ENCODE measurements at places on chromosomes 11 and 22.

DNA sequence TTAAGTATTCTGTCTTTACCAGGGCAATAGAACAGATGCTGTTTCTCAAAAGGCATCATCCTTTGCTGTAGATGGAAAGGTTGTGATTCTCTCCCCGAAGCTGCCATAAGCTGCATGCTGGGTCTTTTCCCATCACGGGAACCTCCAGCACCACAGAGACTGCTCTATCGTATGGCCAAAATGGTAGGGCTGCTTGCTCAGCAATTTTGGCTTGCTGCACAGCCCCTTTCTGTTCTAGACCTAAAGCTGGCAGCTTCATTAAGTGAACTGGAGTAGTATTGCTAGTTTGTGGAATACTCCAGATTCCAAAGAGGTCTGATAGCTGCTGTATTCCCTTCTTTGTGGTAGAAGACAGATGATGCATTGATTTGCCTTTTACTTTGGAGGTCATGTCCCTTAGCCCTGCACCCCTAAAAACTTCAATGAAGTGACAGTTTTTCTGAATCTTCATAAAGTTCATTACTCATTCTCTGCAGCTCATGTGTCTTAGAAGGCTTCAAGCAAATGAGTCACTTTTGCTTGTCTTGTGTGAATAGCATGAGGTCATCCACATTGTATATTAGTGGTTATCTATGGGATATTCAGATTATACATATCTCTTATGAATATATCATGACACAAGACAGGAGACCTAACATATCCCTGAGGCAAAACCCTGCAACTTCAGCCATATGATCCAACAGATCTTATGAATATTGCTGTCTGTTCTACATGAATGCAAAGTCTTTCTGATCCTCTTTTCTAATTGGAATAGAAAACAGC lies 245.3 kb downstream of the FAM76B start:
- no peak for DNase-seq

- no peak for DNase-seq
Observed at GRCh38 chr11:48025984-48026340, 45.6 kb downstream of the PTPRJ start.

DNA sequence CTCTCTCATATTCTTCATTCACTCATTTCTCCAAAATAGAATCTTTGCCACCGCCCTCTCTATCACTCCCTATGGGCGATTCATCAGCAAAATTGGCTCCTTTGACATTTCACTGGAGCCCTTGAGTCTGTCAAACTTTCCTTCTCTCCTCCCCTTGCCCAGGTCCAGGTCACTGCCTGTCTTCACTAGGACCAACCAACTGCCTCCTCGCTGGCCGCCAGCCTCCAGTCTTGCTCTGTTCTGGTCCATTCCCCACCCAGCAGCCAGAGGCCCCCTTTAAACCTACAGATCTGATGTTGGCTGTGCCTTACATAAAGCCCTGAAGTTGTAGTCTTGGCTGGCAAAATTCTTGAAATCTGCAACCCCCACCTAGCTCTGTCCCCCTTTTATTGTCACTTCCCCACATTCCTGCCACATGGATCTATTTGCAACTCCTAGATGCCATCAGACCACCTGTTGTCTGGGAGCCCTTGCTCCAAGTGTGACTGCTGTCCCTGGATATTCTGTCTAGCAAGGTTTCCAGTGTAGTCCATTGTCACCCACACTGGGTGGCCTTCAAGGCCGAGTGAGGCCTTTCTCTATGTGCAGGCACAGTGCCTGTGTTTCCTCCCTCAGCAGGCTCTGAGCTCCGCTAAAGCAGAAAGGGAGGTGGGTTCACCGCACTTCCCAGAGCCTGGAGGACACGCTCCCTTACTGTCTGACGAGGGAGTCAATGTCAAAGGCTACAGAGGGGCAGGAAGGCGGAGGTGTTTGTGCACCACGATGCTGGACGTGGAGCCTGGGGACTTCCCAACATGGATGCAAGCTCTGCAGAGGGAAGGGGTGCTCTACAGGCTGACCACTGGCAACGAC lies 25.5 kb downstream of the MYEOV start:
- no peak for DNase-seq

DNA sequence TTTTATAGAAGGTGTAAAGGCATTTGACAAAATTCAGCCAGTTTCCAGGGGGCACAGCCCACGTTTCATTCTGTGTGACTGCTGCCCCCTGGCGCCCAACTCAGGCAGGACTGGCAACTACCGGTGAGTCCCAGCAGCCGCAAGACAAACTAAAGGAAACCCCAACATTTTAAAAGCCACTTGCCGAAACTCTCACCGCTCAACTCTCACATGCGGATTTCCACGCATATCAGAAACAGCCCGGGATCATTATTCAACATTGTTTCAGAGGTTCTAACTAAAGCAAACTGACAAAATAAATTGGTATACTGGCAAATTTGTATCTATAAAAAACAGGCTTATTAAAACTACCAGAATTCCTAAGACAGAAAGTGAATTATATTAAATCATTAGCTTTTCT lies 48.2 kb downstream of the MORC2 start:
- DNase-seq, result peak; percentile 3

DNA sequence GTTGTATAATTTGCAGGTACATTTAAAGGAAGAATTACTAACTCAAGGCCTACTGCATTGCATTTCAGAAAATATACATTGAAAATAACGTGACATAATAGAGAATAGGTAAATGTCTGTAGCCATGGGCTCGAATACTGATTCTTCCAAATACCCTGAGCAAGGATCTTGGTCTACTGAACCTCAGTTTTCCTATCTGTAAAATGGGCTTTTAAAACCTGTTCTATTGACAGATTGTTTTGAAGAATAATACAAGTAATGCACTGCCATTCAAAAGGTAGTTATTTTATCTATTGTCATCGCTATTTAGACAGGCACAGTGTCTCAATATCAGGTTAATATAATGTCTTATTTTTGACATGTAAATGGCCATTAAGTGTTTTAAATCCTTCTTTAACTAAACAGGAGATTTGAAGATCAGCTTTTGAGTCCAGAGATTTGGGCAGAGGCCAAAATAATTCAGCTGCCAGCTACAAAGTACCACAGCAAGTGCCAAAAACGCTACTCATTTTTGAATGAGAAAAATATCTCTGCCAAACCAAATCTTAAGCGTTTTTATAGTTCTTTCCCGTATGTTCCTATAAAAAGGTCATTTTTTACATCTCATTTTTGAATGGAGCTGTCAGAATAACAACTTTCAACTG lies 56.7 kb downstream of the CTSC start:
- DNase-seq, result no peak

GRCh38 chr11:82930229-82930628 lies 28.7 kb downstream of the DDIAS start:
- no peak for DNase-seq

GRCh38 chr11:114075891-114076441 lies 16.5 kb downstream of the ZBTB16 start:
- DNase-seq, result no peak

DNA sequence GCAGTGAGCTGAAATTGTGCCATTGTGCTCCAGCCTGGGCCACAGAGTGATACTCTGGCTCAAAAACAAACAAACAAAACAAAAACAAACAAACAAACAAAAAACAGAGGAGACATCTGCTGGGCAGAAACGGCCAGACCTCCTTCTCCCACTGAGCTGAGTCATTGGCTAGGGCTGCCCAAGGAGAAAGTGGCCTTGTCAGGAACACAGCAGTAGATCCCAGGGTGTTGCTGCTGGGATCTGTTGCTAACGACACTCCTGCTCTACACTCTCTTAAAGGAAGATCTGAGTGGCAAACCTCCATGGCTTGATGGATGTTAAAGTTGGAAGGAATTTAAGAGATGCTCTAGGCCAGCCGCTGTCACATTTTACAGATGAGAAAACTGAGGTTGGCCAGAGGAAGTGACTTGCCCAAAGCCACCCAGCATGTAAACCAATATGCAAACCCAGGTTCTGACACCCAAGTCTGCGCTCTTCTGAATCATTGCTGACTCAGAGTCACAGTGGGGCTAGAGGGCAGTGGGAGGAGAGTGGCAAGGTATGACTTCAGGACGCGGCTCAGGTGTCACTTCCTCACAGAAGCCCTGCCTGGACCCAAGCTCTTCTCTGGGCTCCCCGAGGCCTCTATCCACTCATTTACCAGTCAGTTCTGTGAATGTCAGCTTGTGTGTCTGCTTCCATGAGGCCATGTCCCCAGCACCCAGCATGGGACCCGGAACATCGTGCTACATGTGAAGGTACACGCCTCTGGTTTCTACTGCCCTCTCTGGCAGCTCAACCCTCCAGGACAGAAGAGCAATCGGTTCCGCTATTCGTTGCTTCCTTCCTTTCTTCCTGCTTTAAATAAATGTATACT lies 11.3 kb upstream of the GDPD5 start:
- DNase-seq, result no peak

DNA sequence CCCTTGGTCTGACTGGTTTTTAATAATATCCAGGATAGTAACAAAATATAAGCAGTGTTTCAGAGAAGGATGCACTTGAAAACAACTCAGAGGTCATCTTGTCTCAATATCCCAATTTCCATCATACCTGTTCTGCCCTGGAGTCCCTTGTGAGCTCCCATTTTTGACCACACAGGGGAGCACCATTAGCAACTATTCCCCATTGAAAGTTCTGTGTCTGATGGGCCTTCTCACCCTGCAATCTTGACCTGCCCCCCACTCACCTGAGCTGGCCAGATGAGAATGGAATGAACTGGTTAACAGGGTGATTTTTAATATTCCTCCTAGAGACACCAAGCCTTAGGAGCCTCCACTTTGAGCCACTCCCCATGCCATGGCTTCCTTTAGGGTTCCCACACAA lies 3.8 kb upstream of the CAPN5 start:
- DNase-seq, result no peak

GRCh38 chr11:67408437-67409200 lies 4.7 kb downstream of the TBC1D10C start:
- no peak for DNase-seq

DNA sequence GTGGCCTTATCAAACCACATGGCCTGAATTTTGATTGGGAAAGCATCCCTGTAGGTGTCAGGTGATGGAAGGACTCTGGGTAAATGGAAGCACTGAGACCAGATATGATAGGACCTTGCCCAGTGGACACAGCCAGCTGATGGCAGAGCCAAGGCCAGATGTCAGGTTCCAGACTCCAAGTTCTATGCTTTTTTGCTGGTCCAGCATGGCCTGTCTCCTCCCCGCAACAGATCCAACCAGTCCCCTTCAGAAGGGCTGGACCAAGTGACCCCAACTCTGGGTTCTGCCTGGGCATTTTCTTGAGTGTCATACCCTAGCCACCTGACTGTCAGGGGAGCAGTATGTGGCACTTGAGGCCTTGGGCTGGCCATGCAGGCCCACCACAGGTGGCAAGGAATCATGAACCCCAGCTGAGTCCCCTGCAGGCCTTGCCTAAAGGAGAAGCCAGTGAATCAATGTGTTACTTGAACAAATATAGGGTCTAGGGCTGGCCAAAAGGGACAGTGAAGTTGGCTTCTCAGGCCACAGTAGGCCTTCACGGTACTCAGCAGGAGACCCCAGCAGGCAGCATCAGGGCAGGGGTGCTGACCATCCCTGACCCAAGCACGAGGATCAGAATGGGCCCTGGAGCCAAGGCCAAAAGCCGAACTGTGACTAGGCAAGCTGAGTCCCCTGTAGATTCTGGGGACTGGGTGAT lies 27.1 kb downstream of the KCNQ1OT1 start:
- no peak for DNase-seq

- DNase-seq, result no peak
Observed at GRCh38 chr22:17241576-17242330, 22.5 kb upstream of the ADA2 start.

GRCh38 chr11:132586801-132587200 lies 945.5 kb downstream of the OPCML start:
- no peak for DNase-seq

- DNase-seq, result no peak
Observed at GRCh38 chr22:25869771-25870170, 127.8 kb downstream of the MYO18B start.

DNA sequence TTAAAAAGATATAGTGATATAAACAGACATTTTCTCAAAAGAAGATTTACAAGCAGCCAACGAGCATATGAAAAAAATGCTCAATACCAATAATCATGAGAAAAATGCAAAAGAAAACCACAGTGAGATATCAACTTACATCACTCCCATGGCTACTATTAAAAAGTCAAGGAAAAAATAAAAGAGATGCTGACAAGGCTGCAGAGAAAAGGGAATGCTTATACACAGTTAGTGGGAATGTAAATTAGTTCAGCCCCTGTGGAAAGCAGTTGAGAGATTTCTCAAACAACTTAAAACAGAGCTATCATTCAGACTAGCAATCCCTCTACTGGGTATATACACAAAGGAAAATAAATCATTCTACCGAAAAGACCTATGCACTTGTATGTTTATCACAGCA lies 97.1 kb upstream of the CARD18 start:
- DNase-seq, result no peak

GRCh38 chr11:19279451-19279850 lies 38.7 kb upstream of the E2F8 start:
- DNase-seq, result no peak

Data from NCI-H2107 (cell line).